Stimulated activated CD8-positive, alpha-beta memory T cell treated with anti-CD3 and anti-CD28 coated beads, Interleukin-7, amount 100 ng/mL, for 1 hour (primary cell): ENCODE measurements at places on chromosomes 6 and 20.

GRCh38 chr6:15108383-15108715, 137.5 kb upstream of the JARID2 start:
- DNase-seq, result no peak

GRCh38 chr6:80143419-80143937, 37.0 kb downstream of the BCKDHB start:
- DNase-seq, result no peak

DNA sequence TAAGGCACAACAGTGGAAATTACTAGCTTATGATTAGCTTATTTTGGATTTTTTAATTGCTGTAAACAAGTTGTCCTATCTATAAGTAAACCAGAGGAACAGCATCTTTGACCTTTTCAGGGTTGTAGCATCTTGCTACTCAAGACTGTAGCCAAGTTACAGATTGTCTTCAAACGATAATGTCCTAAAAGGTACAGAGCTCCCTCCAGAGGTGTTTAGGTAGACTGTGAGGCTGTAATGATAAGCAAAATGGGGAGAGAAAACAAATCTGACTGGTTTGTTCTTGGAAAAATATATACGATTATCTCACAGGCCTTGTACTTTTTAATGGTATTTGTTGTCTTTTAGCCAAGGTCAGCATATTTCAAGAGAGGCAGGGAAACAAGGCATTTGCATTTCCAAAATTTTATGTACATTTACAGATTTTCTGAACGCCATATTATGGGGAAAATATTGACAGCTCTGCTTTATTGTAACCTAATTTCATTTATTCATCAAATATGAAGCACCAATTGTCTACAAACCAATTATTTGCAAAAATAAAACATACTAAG, 273.4 kb downstream of the MEI4 start:
- no peak for DNase-seq

GRCh38 chr20:20712004-20712473, 405 bp downstream of the RALGAPA2 start:
- DNase-seq, result no peak

GRCh38 chr6:117600008-117600743, 2.1 kb downstream of the GOPC start:
- DNase-seq, result no peak

DNA sequence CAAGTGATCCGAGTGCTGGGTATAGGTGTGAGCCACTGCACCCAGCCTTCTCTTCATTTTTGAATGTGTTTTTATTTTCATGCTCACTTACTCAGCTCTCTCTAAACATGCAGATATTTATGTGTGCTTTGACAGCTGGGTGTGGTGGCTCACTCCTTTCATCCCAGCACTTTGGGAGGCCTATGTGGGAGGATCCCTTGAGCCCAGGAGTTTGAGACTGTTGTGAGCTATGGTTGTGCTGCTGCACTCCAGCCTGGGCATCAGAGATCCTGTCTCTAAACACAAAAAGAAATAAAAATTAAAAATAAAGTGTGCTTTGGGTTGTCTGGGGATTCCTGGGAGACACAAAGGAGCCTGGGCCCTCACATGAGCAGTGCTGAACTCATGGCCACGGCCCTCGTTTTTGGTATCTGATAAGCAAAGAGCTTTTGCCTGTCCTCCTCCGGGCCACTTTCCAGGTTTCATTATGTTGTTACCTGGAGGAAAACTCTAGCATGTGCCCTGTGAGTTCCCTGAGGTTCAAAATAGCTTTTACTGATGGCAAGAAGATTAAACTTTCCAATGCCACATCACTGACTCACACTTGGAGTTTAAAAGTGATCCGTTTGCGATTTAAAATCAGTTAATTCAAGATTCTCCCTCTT, 78.5 kb downstream of the CD164 start:
- DNase-seq, result no peak

- no peak for DNase-seq
These were observed 265.5 kb downstream of the ZFAND3 start for GRCh38 chr6:38085031-38085430.
